ENCODE measurements at places on chromosomes 4 and X.

GRCh38 chr4:970854-971520 lies 2.4 kb downstream of the DGKQ start:
- no peak for DNase-seq

GRCh38 chr4:138050601-138051000 lies 191.5 kb downstream of the SLC7A11 start:
- no peak for DNase-seq

GRCh38 chr4:148311526-148311925 lies 130.7 kb downstream of the NR3C2 start:
- DNase-seq = no peak

DNA sequence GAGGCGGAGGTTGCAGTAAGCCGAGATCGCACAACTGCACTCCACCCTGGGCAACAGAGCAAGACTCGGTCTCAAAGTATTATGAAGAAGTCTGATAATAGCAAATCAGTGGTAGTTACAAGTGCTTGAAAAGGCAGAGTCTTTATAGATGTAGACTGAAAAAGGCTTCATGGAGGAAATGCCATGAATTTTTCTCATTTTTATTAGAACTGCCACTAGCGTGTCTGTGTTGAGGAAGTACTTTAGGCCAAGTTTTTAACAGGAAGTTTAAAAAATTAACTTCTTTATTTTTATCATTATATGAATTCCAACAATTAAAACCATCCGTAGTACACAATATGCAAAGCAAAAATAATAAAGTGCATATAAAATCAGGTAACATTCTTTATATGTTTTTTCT lies 32.8 kb upstream of the IL13RA1 start:
- DNase-seq = no peak

DNA sequence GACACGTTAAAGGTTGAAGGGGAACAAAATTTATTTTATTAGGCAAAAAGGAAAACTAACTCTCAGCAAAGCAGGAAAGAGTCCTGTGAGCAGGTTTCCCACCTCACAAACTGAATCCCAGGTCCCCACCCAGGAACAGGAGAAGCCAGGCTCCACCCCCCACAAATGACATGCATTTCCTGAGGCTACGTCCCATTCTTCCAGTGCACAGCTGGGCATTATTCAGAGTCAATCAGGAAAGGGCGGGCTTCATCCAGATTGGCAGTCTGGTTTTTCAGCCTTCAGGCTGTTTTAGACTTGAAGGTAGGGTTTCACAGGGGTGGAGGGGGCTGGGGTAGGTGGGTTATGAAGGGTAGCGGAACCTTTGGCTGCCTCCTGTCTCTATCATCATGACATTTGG lies 11.9 kb upstream of the ASIC5 start:
- no peak for DNase-seq

DNA sequence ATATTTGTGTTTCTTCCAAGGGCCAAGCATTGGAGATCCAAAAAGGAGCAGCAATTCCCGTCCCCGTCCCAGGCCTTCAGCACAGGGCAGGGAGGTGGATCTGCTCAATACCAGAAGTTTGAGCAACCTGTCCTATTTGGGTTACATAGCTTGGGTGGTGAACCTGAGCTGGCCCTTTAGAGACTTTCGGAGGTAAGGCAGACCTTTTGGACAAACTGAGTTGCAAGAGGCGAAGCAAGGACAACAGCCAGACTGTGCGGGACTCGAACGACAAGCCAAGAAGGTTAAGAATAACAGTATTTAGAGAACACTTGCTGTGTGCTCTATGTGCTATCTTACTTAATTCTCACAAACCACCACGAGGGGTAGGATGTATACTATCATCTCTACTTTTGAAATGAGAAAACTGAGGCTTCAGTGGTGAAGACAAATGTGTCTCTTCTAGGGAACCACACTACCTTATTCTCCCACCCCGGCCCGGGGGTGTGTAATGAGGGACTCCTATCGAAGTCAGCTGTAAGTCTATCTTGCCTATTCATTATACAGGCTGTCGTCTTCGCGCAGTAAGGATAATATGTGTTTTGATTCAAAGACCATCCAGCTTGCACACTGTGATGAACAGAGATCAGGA lies 1.3 kb downstream of the NOP14 start:
- DNase-seq = no peak

DNA sequence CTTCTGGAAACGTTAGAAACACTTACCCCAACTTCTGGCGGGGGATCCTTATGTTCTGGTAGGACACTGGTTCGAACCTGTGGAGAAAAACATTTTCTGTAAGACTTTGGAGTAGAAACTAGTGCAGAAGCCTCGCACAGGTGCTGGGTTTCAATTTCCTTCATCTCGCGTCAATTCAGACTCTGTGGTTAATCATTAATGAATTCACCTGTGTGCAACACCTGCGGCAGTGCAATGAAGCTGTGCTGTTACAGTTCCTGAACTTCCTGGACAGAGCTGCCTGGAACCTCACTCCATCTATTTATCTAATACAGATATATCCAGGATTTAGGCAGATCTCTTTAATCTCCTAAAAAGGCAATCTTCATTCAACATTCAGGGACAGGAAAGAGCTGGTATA lies 531.4 kb downstream of the INPP4B start:
- DNase-seq = no peak

DNA sequence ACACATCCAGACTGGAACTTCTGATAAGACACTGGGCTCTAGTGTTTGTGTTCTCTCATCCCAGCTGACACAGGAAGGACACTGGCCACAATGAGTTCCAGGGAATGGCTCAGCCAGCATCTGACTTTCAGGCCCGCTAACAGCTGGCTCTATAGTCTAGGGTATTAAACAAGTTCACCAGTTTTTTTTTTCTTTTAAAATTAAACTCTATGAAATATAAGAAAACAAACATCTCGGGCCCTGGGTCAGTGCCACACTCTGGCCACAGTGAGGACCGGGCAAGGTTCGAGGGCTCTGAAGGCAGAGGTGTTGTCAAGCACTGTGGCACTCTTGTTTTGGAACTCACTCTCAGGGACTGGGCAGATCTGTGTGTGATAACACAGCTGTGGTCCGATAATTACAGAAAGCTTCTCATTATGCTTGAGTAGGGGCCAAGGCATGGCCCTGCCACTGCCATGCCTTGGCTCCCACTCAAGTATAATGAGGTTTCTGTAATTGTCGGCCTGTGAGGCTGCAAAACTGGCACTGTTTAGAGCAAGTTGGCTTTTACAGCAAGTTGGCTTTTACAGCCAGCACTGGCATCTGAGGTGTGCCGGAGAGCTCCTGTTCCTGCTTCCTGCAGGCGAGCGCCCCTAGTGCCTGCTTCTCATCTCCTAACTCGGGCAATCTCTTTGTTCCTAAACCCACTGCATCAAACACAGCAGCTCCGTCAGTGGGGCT lies 62.8 kb downstream of the PPP1R2C start:
- DNase-seq = peak; percentile 45

- no peak for DNase-seq
Observed at GRCh38 chr4:155903453-155903852, at the start of gene TDO2. TDO2 (plus strand) TSS chr4:155903696; CDS start chr4:155903759, 63 bp downstream.

DNA sequence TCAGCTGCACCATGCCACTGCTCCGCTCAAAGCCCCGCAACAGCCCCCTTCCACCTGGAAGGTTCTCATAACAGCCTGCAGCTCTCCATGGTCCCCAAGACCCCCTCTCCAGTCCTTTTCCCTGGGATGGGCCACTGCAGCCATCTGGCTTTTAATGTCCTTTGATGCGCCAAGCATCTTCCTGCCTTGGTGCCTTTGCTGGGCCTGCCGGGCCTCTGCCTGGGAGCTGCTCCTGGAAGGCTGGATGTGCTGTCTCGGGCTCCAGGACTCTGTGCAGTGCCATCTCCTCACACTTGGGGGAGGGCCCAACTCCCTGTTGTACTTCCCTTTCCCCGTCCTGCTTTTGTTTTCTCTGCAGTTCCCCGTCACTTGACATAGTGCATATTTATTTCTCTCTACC lies 60.3 kb downstream of the TAPT1 start:
- no peak for DNase-seq
